Cerebellum (tissue), 4 donors: ENCODE measurements at places on chromosomes 7 and 10.

- no peak for DNase-seq
Measured at GRCh38 chr7:123645516-123645915, 10.2 kb upstream of the LMOD2 start.

DNA sequence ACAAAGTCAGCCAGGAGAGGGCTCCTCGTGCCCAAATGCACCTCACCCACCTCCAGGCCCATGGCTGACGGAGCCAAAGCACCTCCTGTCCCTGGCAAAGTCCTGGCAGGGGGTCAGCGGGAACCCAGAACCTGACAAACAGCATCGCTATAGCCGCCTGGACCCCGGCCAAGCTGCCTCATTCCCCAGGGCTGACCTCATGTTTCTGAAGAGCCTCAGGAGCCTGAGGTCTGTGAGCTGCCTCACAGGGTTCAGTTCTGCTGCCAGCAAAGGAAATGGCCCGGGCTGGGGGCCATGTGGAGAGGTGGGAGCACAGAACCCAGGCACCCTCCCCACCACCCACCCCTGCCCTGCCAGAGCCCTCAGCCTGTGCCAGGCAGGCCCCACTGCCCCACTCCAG is 4.2 kb upstream of the NANOS1 start:
- DNase-seq: no peak

DNA sequence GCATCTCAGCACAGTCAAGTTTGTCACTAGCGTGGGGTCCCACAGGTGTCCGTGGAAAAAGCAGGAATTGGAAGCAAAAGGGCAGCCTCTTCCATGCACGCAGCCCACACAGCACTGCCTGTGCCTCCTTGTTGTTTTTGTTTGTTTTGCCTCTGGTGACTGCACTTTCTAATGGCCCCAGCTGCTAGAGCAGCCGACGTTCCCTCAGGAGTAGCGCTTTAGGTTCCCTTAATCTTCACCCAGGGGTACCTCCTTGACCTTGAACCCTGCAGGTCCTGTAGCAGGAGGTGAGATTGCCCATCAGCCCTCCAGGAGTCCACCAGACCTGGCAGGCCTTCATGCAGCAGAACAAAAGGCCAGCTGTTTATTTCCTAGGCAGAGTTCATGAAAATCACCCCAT is 210.1 kb downstream of the CACNB2 start:
- DNase-seq: no peak

- DNase-seq: no peak
Measured at GRCh38 chr10:4835494-4835918, 9.5 kb downstream of the AKR1E2 start.

GRCh38 chr10:114347241-114347640 is 57.1 kb downstream of the AFAP1L2 start:
- DNase-seq: no peak

DNA sequence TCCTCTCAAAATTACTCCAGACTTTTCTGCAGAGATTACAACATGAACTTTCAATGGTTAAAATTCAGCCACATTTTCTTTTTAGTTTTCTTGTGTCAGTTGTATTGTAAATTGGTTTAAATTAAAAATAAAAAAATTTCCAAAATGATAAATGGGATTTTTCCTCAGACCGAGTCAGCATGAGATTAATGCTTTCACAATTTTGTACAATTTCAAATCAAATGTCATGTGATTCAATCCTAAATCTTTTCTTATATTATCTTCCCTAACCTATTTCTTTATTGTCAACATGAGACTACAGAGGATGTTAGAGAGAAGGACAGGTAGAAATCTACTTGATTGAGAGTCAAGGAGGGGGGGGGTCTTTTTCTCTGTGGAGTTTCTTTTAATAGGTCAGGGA is 33.7 kb downstream of the FZD1 start:
- no peak for DNase-seq

GRCh38 chr10:99418910-99419624 is 11.4 kb downstream of the GOT1 start:
- DNase-seq: no peak

- DNase-seq: no peak
Measured at GRCh38 chr7:50647286-50647980, 82.2 kb upstream of the DDC start.

DNA sequence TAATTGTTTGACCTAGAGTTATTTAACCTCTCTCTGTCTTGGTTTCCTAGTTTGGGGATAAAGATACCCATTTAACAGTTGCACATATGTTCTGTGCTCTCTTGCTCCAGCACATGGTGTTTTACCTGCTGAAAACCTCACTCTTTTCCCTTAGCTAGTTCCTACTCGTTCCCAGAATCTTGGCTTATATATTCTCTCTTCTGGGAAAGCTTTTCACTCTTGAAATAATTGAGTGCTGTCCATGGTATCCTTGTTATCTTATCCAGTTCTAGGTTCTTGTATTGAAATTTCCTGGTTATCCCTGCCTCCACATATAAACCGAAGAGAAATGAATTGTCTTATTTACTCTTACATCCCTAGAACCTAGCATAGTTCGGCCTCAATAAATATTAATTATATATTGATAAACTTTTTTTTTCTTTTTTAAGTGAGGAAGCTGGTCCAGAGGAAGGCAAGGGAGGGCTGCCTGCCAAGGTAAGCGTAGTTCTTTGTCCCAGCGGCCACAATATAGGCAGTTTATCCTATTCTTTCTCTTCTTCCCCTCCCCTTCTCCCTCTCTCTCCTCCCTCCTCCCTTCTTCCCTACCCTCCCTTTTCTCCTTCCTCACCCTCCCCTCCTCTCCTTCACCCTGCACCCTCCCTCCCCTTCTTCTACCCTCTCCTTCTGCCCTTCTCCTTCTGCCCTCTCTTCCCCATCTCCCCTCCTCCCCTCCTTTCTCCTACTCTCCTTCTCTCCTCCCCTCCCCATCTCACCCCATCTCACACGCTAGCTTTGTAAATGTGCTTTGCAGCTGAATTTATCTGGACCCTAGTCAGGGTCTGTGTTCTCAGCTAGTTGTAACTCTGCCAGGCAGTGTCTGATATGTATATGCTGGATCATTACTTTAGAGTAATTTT is 7.9 kb downstream of the WEE2 start:
- no peak for DNase-seq

- DNase-seq: no peak
Measured at GRCh38 chr7:140616328-140616727, 24.3 kb downstream of the DENND2A start.

DNA sequence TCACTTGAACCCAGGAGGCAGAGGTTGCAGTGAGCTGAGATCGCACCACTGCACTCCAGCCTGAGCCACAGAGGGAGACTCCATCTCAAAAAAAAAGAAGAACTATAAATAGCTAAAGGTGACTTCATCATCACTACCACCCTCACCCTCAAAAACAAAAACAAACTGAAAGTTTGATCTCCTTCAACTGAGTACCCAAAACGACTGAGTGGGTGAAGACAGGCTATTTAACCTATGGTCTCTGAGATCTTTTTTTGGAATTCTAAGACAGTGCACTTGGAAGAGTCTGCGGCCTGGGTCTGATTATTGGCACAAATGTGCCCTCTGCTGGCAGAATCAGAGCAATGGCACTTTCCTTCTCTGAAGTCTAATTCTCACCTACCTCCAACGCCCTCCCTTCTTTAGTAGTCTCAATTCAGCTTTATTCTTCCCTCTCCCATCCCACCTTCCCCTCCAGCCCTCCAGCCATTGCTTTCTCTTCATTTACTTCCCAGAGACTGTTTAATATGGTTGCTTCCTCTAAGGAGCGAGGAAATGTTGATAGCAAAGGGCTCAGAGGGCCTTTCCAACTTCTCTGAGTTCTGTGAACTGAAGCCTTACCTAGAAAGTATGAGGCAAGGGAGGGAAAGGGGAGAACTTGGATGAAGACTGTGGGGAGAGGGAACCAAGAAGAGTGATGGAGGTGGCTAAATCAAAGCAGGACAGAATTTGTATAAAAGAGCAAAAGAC is 2.9 kb upstream of the MYOZ1 start:
- peak; percentile 76 for DNase-seq
